ENCODE measurements at places on chromosomes 6 and 20.

DNA sequence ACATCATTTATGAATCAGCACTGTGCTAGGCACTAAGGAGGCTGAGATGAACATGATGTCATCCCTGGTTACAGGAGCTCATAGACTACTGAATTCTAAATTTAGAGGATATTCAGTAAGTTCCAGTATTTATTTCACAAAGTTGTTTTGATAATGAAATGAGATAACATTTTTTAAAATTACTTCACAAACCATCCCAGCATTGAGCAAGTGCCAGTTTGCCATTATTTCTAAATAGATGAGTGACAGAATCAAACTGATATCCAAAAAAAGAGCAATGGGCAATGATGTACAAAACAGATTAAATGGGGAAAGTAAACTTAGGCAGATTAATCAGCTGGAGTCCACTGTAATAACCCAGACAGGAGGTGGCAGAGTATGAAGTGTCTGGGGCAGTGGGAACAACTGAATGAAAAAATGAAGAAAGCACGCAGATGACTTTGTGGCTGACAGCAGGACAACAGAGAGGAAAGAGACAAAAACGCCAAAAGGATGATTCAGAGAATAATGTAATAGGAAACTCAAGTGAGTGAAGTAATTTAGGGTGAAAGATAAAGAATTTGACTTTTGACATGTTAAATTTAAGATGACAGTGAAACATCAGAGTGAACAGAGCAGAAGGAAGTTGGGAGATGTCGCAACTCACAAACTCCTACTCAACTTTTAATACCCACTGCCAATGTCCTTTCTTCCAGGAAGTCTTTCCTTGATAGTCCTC, 70.2 kb downstream of the RCAN2 start:
- DNase-seq: no peak

- no peak for DNase-seq
Observed at GRCh38 chr6:5208471-5208971, 52.2 kb downstream of the LYRM4 start.

DNA sequence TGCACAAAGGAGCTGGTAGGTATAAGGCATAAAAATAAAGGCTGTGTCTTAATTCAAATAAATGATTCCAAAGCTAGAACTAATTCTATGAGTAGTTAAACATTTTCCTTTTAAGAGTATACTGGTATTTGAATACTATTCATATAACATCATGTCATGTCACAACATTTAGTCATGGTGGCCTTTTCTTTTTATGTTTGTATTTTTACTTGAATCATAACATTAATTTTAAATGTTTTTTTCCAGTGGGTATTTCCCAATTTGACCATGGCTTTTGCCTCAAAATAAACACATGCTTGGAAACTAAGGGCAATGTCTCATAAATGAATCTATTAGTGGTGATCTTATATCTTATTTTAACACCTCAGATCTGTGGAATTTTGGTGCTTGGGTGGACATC, 177.1 kb downstream of the CD109 start:
- DNase-seq: no peak

DNA sequence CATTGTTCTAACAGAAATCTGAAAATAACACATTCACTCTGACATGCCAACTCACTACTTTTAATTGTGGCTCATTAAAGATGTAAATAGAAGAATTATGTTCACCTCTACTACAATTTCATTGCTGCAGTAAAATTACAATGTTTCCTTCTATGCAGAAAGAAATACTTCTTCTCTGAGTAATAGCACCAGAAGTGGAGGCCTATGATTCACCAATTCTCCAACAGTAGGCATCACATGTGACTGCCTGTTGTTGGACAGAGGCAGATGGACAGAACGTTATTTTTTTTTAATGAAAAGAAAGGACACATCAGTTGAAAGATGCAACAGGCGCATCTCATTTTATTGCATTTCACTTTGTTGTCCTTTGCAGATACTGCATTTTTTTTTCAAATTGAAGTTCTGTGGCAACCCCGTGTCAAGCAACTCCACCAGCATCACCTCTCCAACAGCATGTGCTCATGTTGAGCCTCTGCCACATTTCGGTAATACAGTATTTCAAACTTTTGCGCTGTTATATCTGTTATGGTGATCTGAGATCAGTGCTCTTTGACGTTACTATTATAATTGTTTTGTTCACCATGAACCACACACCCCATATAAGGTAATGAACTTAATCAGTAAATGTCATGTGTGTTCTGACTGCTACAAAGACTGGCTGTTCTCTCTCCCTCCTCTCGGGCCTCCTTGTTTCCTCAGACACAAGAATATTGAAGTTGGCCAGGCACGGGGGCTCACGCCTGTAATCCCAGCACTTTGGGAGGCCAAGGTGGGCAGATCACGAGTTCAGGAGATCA, 121.4 kb downstream of the ATXN1 start:
- no peak for DNase-seq

- DNase-seq: no peak
Observed at GRCh38 chr6:5898102-5898501, 108.6 kb downstream of the NRN1 start.

DNA sequence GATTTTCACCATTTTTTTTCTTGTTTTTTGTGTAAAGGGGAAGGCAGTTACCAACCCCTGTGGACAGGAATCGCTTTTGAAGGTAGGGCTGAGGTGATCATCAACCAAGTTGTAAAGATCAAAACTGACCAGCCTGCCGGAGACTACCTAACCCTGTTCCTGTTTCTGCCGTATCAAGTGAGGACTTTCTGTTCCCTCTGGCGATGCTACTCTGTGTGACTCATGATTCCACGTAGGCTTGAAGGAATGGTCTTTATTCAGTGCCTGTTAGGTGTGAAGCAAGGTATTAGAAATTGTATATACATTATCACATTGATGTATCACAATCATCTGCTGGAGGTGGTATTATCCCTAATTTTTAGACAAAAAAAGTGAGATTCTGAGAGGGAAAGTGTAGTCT, 161.3 kb downstream of the SOX4 start:
- no peak for DNase-seq

DNA sequence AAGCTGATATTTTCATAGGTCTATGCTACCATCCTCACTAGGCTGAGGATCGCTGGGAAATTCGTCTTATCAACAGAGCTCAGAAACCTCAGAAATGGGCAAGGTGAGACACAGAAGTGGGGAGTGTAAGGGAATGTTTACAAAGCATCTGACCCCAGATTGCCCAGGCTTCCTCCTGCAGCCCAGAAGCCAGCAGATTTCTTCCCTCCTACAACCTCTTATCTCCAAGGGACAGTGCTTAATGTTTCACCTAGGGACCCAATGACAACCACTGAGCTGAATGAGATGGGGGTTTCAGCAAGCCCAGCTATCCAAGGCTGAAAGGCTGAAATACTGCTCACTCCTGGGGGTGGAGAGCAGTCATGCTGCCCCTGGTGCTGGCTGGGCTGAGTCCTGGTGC, 52.4 kb upstream of the TBC1D7 start:
- DNase-seq: no peak

GRCh38 chr20:18481596-18481995, 14.4 kb downstream of the POLR3F start:
- DNase-seq: no peak

DNA sequence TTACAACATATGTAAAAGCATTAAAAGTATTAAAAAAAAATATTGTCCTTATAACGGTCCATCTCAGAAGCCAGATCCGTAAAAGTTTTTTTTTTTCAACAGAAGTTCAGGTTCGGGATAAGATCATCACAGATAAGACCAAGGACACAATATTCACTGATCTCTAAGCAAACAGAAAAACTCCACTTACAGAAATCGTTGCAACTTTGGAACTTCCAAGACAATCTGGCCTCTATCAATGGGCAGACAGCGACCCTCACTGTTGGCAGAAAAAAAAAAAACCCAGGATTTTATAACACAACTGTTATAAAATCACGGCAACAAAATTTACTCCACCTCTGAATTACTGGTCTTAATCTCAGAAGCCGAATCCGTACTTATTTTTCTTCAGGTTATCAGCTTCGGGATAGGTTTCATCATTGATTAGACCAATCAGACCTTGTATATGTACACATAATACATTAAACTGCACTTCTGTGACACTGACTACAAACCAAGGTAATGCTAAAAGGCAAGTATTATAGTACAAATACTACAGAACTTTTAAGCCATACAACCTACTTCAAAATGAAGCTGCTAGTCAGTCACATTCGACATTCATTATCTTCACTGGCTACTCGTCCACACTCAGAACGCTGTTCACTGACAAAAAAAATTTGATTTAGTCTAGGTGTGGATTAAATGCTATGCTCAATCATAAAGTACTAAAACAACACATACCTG, 34.7 kb upstream of the SYNCRIP start:
- DNase-seq: no peak

- DNase-seq: no peak
Observed at GRCh38 chr6:167146977-167147376, 10.8 kb downstream of the GPR31 start.
